ENCODE measurements at places on chromosomes 3 and 15.

DNA sequence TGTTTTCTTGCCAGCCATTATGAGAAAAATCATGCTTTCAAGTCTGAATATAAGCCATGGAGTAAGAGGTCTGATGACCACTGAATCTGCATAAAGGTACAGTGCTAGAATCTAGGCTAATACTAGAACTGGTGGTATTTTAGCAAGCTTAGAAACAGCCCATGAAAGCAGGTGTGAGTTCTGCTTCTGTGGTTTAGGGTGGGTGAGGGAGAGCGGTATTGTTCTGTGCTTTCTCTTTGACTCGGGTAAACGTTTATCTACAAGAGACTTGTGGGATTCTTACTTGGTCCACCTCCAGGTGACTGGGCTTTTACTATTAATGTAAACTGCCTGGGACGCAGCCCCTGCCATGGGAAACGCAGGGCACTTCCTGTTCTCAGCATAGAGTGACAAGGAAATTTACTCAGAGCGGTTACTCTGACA lies 55.2 kb downstream of the PGPEP1L start:
- DNase-seq: no peak

DNA sequence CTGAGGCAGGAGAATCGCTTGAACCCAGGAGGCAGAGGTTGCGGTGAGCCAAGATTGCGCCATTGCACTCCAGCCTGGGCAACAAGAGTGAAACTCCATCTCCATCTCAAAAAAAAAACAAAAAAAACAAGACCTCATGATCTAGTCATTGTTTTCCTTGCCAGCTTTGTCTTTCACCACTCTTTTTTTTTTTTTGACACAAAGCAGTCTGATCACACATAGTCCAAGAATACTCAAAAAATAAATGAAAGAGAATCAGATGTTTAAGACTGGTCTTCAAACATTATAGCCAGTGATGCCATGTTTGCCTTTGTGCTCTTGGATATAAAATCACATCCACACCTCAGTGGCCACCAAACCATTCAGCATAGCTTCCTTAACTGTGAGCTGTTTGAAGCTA lies 5.8 kb upstream of the ADAM10 start:
- no peak for DNase-seq

DNA sequence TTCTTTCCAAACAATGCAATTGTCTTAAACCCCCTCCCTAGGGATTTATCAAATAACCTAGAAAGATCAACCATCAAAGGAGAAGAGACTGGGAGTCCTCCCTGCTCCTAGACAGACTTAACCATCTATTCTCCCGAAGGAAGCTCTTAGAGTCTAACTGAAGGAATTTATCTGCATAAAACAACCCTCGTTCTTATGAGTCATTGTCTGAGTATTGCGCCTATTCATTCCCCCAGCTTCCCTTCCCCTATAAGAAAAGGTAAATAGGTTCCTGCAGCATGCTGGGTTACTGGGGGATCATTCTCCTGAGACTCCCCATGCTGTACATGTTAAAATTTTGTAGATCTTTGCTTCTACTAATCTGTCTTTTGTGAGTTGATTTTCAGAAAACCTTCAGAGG lies 412.7 kb downstream of the OCA2 start:
- no peak for DNase-seq

DNA sequence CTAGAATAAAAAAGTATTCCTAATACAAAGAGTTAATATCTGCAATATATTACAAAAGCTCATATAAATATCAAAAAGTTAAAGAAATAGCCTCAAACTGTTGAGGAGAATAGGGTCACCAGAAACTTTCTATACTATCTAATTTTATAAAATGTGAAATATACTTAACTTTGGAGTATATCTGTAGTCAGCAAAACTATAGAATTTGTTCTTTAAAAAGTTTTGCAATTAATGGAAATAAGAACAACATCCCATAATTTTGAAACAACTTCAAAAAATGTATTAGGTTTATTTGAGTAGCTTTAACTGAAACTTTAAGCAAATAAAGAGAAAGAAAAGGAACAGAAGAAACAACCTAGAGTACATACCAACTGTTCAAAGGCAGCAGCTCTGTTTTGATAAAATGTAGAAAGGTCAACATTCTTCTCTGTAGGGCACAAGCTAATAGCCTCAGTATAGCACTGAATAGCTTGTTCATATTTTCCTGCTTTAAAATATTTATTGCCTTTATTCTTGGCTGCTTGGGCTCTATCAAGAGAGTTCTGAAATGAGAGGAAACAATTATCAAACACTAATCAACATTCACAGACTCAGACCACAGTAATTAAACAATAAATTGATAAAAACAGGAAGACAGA lies 14.3 kb downstream of the TOMM70 start:
- no peak for DNase-seq

GRCh38 chr3:127097481-127097880 lies 95.5 kb upstream of the PRR23E start:
- peak; percentile 58 for DNase-seq

Data from posterior vena cava (tissue), 2 donors.